Esophagus squamous epithelium (tissue), 5 donors: ENCODE measurements at places on chromosomes 13 and 19.

DNA sequence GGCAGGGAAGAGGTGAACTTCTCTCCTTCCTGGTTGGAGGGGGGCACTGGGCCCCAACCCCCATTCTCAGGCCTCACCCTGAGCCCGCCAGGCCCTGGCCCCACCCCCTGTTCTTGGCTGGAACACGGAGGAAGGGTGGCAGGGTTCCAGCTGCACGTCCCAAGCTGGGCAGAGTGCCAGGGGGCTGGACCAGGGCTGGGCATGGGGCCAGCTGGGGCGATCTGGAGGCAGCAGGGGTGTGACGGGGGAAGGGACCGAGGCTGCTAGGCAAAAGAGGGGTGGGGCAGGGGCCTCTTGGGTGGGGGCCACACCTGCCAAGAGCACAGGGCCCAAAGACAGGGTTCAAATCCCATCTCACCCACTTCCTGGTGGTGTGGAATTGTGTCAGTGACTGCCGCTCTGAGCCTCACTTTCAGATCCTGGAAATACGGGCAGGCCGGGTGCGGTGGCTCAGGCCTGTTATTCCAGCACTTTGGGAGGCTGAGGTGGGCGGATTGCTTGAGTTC, 2.2 kb downstream of the HIF3A start:
- no peak for DNase-seq

GRCh38 chr19:55433292-55433691, 9.8 kb downstream of the SHISA7 start:
- no peak for DNase-seq

DNA sequence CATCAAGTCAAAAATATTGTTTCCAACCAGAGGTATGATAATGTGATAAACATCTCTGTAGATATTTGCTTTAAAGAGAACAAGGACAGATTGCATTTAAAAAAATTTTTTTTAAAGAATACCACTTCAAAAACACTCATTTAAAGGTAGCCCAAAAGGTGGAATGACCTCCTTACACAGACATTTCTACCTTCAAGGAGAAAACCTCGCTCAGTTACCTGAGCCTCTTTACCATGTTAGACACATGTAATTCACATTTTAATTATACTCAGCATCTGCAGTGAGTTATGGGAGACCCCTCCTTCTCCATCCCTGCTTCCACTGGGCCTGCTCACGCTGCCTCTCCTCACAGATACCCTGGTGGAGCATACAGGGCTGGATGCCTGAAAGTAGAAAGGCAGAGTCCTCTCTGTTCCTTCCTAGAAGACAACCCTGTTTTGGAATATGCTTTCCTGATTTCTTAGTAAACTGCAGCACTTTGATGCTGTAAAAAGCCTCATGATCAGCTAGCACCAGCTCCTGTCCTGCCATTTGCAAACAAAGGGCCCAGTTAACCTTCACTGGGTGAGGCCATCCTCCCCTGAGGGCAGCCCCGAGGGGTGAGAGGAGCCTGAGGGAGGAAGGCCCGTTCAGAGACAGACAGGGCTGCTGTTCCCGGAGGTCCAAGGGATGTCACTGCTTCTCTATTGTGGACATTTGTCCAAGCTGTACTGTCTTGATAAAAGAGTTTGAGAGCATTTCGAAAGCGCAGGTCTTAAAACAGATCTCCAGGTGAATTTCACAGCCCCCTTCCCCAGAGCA, 117.8 kb downstream of the IRS2 start:
- no peak for DNase-seq

- no peak for DNase-seq
These were observed 28.2 kb upstream of the GPI start for GRCh38 chr19:34336781-34337271.

DNA sequence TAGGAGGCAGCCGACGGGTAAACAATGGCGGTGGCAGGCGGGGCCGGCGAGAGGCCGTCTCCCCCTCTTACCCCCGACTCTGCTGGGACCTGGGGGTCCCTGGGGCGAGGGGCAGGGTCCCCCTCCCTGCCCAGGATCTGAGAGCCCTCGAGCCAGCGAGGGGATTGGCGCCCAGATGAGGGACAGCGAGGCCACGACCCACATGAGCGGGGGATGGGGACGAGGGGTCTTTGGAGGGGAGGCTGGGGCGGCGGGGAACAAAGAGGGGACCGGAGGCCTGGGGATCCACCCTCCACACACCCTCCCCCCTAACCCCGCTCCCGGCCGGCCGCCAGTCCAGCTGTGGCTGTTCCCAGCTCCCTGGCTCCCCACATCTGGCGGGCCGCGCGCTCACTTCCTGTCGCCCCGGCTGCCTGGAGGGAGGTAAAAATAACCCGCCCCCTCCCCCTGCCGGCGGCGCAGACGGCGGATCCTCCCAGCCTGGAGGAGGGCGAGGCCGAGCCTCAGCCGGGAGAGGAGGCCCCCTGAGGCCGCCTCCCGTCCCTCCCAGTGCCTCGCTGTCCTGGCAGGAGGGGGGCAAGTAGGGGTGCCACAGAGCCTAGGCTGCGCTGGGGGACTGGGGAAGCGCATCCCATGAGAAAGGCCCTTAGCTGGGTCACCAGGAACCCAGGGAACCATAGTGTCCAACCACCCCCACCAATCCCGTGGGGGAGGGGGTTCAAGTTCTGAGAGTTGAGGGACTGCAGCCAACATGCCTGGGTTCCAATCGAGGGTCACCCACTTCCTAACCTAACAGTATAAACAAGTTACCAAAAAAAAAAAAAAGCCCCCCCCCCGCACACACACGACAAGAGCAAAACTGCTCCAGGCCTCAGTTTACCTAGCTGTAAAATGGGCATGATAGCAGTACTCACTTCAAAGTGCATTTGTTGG, 29.3 kb upstream of the NANOS3 start:
- DNase-seq, result no peak

DNA sequence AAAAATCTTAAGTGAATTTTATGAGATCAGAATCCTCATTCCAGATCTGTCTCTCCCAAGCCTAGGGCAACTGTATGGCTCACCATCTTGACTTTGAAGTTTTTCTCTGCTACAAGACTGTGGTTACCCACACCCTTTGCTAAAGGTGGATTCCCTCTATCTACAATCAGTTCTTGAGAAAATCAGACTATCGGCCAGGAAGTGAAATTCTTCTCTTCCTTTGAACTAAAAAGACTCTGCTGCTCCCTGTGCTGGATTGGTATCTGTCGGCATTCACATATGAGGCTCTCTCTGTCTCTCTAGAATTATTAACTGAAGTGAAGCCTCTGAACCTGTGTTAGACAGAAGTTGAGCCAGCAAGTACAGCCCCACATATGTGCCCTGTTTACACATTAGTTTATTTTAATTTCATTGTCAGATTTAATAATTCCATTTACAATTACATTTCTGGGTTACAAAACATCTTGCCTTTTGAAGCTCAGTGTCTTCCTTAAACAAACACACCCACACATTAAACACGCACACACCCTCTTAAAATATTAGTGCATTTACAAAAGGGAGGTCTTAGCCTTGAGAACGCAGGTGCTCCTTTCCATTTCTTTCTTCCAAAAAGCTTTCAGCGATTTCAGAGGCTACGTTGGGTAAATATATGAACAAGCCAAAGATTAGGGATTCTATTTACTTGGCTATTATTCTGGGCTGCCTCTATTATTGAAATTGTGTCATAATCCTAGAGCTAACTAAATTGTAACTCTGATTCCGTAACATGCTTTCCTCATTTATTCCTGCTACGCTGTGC, 145.7 kb downstream of the MIPEP start:
- no peak for DNase-seq
